ENCODE measurements at places on chromosomes 12 and 14.

GRCh38 chr12:16168078-16168477, 109.4 kb downstream of the SLC15A5 start:
- DNase-seq = no peak

DNA sequence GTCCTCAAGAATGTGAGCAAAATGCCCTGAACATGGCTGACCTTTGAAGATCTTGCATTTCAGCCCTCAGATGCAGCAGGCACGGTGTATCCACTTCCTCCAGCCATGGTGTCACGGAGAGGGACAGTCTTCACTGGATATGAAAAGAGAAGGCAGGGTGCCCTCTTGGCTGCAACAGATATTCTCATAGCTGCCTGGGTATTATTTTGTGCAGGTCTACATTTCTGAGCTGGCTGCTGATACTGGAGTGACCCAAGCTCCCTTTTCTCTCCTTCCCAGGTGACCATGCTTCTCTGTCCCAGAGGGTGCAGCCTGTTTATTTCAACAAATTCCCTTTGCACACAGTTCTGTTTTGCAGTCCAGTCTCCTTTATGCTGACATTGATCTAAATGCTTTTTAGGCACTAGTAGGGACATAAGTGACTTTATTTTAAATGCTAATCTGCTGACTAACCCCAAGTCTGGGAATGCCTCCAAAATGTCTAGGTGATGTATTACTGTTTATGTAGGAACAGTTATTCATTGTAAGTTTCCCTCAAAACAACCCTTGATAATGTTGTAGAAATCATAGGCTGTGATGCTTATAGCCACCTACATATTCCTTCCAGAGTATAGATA, 17.4 kb upstream of the PYGL start:
- DNase-seq = peak; percentile 79

- no peak for DNase-seq
These were observed 6.8 kb downstream of the CDKL1 start for GRCh38 chr14:50389668-50390441.

DNA sequence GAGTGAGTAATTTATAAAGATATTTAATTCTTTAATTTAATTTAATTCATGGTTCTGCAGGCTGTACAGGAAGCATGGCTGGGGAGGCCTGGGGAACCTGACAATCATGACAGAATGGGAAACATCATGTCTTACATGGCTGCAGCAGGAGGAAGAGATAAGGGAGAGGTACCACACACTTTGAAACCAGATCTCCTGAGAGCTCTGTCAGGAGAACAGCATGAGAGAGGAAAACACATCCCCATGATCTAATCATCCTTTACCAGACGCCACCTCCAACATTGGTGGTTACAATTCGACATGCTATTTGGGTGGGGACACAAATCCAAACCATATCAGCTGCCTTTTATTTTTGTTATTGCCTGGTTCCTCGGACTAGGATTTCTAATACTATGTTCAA, 928.6 kb downstream of the TMEM121 start:
- no peak for DNase-seq

GRCh38 chr12:110733900-110734299, 8.8 kb downstream of the PPP1CC start:
- no peak for DNase-seq

- no peak for DNase-seq
These were observed 28.5 kb downstream of the YARS2 start for GRCh38 chr12:32727237-32727636.

- no peak for DNase-seq
These were observed 381.8 kb downstream of the NUAK1 start for GRCh38 chr12:105756961-105757360.

DNA sequence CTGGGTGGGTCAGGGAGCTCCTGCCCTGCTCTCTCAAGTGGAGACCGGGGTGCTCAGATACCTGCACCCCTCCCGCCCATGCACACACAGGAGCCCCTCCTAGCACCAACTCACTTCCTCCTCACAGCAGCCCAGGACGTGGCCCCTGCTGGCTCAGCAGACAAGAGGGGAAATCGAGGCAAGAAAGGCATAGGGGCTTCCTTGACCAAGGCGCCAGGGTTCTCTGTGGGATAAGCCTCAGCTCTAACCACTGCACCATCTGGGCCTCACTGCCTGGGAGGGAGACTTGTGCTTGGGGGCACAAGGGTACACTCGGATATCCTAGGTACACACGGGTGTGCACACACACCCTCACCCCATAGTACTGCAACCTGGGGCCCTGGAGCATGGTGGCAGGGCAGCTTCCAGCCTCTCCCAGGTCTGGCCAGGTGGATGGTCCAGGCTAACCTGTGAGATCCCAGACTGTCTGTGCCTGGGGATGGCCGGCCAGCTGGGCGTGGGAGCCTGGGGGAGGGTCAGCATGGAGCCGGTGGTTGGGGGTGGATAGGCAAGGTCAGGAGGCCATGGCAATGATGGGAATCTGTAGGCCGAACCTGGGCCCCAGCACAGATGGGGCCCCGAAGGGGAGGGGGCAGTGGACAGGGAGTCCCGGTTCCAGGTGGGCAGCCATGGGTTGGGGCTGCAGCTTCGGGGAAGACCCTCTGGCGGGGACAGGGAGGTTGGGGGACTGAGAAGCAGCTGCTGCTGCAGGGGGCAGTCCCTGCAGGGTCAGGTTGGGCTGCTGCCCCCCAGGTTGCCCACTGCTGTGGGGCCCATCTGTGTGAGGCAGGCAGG, 312.4 kb downstream of the TMEM121 start:
- DNase-seq = no peak

- no peak for DNase-seq
These were observed 78.7 kb downstream of the TXNDC16 start for GRCh38 chr14:52473557-52473956.
